RWPE1 (cell line): ENCODE measurements at places on chromosomes 3 and 15.

DNA sequence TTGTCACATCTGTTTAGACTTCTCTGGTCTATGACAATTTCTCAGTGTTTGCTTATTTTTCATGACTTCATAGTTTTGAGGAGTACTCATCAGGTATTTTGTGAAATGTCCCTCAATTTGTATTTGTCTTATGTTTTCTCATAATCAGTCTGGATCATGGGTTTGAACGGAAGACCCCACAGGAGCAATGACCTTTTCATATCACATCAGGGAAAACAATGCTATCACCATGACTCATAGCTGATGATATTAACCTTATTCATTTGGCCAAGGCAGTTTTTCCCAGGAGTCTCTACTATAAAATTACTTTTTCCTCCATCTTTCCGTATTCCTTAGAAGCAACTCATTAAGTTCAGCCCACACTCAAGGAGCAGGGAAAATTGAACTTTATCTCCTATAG lies 32.7 kb downstream of the AADACL2 start:
- DNase-seq: no peak

GRCh38 chr3:191369616-191370010 lies 39.3 kb upstream of the UTS2B start:
- no peak for DNase-seq

- no peak for DNase-seq
These were observed 91.1 kb downstream of the MINAR1 start for GRCh38 chr15:79523266-79523665.

DNA sequence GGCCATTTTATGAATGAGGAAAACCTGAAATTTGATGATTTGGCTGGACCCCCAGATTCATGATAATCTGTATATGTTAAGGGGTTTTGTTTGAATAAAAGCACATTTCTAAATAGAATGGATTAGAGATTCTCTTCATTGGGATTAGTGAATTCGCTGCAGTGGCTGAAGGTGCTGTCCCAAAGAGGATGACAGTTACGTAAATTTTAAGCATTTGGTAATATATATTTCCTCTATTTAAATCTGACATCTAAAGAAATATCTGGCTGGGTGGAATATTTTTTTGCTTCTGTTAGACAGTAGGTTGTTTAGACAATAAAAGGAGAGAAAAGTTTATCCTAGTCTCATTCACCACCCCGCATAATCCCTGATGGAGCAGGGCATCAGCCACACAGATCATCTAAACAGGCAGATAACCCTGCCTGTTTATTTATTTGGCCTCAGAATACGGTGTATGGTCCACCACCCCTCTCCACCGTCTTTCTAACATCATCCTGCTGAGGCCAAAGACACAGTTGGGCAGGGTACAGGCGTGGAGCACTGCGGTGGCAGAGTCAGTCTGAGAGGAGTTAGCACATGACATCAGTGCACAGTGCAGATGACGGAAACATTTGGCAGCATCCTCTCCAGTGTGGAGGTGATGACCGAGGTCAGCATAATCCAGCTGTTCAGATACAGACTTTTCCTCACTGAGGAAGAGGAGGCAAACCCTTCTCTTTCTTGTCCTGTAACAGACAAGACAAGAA lies 20.4 kb upstream of the NFKBIZ start:
- DNase-seq: no peak

DNA sequence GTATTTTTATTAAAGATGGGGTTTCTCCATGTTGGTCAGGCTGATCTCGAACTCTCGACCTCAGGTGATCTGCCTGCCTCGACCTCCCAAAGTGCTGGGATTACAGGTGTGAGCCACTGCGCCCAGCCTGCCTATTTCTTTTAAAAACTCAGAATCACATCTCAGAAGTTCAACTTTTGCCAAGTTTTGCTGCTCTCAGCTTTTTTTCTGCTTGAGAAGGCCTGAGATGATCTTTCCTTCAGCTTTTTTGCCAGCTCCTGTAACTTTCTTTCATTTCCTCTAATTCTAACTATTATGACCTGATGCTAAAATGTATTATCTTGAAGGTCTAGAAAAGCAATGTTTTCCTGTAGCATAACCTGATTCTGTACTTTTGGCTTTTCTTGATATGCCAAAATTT lies 9.6 kb upstream of the EHHADH start:
- DNase-seq: no peak

- no peak for DNase-seq
These were observed 107.8 kb upstream of the BOC start for GRCh38 chr3:113103588-113103987.

- DNase-seq: no peak
These were observed 595 bp upstream of the APBA2 start for GRCh38 chr15:28885128-28885629.

- peak; percentile 88 for DNase-seq
These were observed 19.2 kb upstream of the KPNA1 start for GRCh38 chr3:122533931-122534334.

- no peak for DNase-seq
These were observed 90.6 kb upstream of the UMPS start for GRCh38 chr3:124639406-124640237.

- no peak for DNase-seq
These were observed 432.9 kb upstream of the CFAP20DC start for GRCh38 chr3:59482684-59483083.
